ENCODE measurements at places on chromosomes 7 and 10.

DNA sequence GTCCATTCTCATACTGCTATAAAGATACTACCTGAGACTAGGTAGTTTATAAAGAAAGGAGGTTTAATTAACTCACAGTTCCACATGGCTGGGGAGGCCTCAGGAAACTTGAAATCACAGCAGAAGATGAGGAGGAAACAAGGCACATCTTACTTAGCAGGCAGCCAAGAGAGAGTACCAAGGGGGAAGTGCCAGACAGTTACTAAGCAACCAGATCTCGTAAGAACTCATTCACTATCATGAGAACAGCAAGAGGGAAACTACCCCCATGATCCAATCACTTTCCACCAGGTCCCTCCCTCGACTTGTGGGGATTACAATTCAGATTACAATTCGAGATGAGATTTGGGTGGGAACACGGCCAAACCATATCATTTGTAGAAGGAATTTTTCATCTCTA is 36.3 kb downstream of the NHLRC2 start:
- DNase-seq = no peak

DNA sequence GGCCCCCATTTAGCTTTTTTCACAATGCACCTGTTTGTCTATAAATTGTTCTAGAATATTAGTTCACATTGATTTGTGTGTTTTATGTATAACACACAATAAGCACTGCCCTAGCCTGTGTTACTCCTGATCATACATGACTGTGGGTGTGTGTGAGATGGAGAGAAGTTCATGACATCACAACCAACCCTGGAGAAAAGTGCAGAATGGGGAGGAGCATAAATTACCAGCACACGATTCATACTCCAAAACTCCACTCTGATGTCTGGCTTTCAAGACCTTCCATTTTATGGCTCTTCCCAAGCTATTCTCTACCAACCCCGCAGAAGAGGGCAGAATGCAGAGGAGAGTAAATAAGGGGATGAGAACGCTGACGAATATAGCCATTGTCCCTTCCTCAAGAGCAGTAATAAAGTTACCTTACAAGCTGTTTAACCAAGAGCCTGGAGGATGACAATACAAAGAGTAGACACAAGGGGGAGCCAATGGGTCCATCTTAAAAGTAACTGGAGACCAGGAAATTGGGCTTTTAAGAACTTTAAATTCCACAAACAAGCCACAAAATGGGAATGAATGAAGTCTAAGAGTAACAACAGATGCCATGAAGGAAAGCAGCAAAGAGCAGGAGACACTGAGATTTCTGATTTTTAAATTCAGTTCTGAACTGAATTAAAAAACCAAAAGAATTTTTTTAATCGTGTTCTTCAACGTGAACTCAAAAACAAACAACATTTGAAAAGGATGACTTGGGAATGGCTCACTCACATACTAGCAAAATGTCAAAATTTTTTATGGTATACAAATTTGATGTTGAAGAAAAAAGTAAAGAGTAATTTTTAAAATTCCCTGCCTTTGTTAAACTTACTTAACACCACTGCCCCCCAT is 159.6 kb downstream of the PARD3 start:
- peak; percentile 17 for DNase-seq

GRCh38 chr10:69747179-69747578 is 54.5 kb upstream of the COL13A1 start:
- no peak for DNase-seq

DNA sequence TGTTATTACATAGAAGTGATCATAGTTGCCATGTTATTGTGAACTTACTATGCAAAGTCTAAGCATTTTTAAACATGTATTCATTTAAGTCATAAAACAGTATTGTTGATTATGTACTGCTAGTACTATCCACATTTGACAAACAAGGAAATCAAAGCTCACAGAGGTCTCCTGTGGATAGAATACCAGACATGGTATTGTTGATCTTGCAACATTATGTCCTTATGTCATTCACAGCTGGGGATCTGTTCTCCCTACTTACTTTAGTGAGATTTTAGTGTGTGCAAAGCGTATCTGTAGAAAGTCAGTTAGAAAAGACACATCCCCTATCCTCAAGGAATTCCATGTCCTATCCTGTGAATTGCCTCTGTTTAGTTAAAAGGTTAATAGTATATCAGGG is 106.1 kb downstream of the SND1 start:
- no peak for DNase-seq

DNA sequence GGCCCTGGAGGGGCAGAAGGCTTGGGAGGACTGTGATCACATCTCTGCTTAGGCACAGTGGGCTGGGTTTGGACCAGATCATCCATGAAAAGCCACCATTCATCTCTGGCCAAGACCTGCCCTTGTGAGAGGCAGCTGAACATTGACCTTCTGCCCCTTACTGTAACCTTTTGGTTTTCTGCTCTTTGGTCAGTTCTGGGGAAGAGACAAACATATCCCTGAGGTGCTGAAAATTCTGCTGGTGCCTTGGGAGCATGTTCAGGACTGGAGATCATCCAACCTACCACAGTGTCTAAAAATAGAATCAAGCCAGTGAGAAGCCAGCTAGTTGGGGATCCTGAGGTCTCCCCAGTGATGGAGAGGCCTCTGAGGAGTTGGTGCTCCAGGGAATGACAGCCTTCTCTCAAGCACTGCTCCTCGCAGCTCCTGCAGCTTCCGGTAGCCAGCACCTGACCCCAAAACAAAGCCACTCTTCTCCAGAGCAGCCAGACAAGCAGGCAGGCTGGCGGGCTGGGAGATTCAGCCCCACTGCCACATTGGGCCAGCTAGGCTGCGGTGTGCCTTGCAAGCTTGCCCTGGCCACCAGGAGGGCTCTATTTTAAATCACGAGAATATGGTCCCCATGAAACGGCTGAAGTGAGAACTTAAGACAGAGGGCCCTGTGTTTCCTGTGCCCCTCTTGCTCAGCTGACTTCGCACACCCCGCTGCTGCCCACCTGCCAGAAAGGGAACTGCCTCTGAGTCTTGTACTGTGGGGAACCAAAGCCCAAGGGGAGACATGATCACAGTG is 37.8 kb upstream of the UBE2H start:
- DNase-seq = no peak

Measured in stimulated activated naive CD8-positive, alpha-beta T cell treated with anti-CD3 and anti-CD28 coated beads, Interleukin-15, amount 100 ng/mL, for 72 hours (primary cell).